KG1 (cell line): ENCODE measurements at places on chromosomes 5 and 9.
A peak's percentile ranks its signal among the peaks of the same experiment; 100 is the strongest.

DNA sequence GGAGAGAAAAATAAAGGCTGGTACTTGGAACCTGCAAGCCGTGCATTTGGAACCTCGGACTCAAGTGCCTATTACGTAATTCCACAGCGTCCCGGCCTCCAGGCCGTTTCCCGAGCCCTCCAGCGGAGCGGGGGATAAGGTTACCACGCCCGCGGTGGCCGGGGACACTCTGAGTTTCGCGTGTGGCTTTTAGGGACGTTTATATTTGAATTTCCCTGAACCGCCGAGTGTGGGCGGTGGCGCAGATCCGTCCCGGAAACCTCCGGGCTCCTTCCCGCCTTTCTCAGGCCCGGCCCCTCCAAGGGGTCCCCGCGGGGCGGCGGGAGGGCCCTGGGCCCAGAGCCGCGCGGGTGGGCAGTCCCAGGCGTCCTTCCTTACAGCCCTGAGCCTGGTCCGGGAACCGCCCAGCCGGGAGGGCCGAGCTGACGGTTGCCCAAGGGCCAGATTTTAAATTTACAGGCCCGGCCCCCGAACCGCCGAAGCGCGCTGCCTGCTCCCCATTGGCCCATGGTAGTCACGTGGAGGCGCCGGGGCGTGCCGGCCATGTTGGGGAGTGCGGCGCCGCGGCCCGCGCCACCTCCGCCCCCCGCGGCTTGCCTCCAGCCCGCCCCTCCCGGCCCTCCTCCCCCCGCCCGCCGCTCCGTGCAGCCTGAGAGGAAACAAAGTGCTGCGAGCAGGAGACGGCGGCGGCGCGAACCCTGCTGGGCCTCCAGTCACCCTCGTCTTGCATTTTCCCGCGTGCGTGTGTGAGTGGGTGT, at the start of gene LMNB1:
Gene LMNB1 (plus strand): TSS at position 638 of the 758 bp plus-strand sequence. CDS start 373 bp downstream, outside the sequence.
- peak; percentile 90 for DNase-seq

DNA sequence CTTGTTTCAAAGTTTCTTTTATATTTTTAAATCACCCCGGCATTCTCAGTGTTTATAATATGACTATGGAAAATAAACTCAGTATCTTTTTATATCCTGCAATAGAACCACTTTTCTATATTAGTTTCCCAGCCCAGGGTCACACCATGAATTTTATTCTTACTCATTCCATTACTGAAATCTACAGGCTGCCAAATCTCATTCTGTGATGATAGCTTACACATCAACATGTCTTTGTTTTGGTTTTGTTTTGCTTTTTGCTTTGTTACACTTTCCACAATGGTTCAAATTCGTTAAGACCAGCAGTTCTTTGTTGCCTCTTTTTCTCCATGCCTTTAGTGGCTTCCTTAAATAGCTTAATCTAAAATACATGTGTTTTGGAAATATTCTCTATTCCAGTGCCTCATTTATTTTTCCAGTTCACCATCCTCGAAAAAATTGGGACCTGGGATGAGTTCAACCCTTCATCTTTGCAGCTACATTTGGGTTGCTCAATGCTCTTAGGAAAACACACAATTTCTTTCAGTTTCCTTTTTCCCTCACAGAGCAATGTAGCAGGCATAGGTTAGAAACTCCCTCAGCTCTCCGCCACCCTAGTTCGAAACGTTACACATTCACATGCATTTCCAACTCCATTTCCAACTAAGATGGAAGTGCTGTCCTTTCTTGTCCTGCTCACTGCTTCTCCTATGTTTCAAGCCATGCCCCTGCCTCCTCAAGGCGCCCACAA, 1146.3 kb downstream of the MAT2B start:
- no peak for DNase-seq

GRCh38 chr5:111071413-111071812, at the start of gene TSLP:
Gene TSLP, plus strand, starts transcription at chr5:111071713. Its CDS starts 178 bp downstream, at chr5:111071891.
- DNase-seq = no peak

DNA sequence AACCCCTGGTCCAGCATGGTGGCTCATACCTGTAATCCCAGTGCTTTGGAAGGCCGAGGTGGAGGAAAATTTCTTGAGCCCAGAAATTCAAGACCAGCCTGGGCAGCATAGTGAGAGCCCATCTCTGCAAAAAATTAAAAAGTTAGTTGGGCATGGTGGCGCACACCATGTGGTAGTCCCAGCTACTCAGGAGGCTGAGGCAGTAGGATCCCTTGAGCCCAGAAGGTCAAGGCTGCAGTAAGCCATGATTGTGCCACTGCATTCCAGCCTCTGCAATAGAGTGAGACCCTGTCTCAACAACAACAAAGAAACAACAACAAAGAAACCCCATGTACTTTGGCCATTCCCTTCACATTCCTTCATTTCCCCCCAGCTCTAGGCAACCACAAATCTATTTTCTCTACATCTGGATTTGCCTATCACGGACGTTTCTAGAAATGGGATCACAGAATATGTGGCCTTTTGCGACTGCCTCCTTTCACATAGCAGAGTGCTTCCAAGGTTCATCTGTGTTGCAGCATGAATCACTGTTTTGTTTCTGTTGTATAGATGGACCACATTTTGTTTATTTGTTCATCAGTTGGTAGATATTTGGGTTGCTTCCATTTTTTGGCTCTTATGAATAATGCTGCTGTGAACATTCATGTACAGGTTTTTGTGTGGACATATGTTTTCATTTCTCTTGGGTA, 17.9 kb downstream of the MIGA2 start:
- no peak for DNase-seq

- no peak for DNase-seq
Observed at GRCh38 chr5:73808911-73809310, 182.9 kb downstream of the ARHGEF28 start.

DNA sequence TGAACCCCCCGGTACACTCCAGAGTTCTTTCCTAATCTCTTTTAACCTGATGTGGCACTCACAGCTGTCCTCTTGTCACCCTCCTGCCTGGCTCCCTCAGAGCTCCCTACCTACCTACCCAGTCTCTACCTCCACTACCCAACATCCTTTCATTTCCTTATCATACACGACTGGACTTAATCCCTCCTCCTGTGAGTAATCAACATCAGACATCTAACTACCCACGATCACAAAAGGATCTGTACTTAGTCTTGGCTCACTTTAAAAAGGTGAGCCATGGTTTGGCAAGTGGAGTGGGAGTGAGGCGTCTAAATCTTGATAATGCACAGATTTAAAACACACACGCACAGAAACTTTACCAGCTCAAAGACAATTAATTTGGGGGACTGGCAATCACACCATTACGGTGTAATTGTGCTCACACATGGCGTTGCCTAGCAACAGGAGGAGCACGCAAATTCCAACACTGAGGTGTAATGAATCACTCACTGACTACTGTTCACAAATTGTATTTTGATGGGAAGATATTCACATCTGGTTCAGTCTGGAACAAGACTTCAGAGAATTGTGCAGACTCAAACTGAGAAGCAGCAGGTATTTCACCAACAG, 235.9 kb downstream of the EPB41L4A start:
- DNase-seq = no peak

DNA sequence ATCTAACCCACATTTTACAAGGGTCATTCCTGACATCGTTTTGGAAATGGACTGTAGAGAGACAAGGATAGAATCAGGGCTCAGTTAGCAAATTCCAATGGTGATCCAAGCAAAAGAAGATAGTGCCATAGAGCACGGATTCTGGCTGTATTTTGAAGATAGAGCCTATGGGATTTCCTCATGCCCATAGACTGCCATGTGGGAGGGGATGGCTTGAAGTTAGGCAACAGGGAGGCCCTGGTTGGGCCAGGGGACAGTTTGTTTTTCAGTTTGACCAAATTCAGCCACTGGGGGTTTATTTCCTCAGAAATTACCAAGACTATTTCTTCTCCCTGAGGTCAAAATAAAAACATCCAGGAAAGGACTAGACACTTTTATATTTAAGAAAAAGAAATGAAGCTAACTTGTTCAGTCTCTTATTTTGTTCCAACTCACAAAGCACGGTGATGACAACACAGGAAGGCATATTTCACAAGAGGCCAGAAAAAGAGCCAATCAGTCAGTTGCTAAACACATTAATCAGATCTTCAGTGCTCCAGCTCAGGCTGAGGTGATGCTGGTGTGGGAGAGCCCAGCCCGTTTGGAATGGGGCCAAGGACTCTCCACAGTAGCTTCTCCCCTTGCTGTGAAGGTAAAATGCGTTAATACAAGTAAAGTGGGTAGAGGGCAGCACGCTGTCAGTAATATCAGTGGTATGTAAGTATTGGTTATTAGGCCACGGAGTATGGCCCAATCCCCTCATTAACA, 4.4 kb upstream of the DCTN4 start:
- DNase-seq = peak; percentile 41

DNA sequence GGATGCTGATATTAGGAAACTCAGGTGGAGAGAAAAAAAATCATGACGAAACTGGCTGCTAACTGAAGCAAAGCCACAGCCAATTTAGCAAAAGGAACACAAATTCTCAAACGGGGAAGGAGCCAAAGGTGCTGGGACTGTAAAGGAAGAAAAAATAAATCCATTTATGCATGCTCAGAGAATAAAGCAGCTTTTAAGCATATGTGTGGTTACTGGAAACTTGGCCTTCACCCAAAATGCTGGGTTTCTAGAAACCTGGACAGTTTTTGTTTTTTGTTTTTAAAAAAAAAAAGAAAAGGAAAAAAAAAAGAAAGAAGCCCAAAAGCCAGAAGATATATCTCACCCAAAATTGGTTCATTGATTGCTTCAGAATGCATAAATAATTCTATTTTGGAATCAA, 8.0 kb downstream of the WHRN start:
- DNase-seq = no peak
